BE2C (cell line): ENCODE measurements at places on chromosomes 7 and 10.

DNA sequence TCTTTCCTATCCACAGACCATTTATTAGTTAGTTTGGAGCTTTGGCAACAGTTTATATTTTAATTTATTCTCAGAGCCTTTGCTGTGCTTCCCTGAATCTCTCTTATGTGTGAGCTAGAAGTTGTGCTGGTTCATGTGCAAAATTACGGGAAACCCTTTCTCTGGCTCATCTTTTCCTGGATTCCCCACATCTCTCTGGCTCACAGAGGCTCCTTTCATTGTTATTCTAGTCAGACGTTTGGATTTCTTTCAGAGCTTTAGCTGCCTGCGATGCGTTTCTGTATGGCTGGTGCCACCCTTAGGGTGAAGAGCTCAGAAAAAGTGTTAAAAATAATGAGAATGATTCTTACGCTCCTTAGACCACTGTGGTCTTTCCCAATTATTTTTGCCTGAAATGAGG, 53.3 kb downstream of the TPST1 start:
- no peak for DNase-seq

- no peak for DNase-seq
Measured at GRCh38 chr10:12702215-12702770, 299.2 kb downstream of the CCDC3 start.

DNA sequence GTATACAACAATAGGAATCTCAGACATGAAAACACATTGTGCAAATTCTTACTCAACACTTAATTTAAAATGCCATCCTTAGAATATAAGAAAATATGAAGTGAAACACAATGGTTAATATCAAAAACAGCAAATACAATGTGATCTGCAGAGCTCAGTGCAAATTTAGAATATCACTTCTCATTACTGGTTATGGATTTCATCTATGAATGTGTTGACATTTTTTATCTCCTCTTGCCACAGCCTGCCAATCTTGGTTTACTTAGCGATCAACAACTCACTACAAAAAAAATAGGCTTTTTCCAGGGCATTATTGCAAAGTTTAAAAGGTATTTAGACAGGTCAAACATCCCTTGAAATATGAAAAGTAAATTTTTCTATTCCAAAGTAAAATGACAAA, 25.0 kb upstream of the RNF148 start:
- no peak for DNase-seq

- DNase-seq = no peak
Measured at GRCh38 chr10:95552679-95553342, 8.4 kb downstream of the SORBS1 start.

GRCh38 chr7:100437150-100438100, 1.1 kb upstream of the PPP1R35 start:
- no peak for DNase-seq
